Stimulated activated CD8-positive, alpha-beta memory T cell treated with anti-CD3 and anti-CD28 coated beads, Interleukin-7, amount 100 ng/mL, for 48 hours (primary cell): ENCODE measurements at places on chromosomes 5 and 9.

DNA sequence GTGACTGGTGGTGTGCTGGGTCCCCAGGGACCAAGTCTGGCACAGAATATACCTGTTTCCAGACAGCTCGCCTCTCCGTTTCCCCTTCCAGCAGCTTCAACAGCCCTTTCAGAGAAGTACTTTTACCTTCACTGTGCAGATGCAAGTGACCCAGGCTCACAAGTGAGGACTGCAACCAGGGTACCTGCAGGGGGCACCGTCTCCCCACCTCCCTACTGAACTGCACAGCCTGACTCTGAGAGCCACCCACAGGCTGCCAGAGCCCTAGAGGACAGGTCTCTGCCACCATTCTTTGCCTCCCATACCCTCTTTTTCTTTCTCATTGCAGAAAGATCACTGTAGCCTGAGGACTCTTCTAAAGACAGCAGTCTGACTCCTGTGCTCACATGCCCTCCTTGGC, 15.4 kb downstream of the IL9 start:
- DNase-seq, result no peak

GRCh38 chr5:167804512-167805220, 486.8 kb upstream of the WWC1 start:
- DNase-seq, result no peak

GRCh38 chr5:169166078-169166477, 134.9 kb downstream of the SLIT3 start:
- no peak for DNase-seq

DNA sequence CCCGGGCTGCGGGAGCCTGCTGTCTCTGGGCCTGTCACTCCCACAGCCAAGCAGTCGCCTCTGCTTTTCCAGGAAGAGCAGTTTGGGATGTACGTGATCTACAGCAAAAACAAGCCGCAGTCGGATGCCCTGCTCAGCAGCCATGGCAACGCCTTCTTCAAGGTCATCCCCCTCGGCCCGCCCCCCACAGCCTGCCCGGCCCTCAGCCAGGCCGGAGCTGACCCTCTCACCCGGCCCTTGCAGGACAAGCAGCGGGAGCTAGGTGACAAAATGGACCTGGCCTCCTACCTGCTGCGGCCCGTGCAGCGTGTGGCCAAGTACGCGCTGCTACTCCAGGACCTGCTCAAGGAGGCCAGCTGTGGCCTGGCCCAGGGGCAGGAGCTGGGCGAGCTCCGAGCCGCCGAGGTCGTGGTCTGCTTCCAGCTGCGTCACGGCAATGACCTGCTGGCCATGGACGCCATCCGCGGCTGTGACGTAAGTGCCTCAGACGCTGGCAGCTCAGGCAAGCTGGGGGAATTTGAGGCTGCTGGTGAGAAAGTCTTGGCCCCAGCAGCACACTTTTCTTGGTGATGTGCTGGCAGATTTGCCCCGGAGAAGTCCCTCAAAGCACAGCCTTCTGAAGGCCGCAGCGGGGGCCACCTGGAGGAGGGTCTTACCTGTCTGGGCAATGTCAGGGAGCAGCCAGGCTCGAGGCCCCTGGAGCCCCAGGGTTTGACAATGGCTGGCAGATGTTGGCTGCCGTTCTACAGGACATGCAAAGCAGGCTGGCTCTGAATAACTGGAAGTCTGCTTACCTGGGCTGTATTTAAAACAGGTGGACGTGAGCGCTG, 20.1 kb upstream of the LRRC14B start:
- DNase-seq, result no peak

DNA sequence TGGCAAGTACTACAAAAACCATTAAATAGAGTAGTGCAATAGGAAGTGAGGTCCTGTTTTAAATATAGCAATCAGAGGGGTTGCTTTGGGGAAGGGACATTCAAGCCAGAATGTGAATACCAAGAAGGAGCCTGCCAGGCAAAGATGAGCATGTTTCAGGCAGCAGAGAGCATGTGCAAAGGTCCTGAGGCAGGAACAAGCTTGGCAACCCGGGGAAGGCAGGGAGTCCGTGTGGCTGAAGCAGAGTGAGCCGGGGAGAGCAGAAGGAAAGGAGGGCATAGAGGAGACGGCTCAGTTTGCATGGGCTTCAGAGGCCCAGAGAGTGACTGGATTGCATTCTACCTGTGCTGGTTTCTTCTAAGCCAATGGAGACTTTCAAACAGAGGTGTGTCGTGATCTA, 22.7 kb upstream of the CPLX2 start:
- no peak for DNase-seq

GRCh38 chr9:120910643-120911042, 16.0 kb downstream of the TRAF1 start:
- no peak for DNase-seq

DNA sequence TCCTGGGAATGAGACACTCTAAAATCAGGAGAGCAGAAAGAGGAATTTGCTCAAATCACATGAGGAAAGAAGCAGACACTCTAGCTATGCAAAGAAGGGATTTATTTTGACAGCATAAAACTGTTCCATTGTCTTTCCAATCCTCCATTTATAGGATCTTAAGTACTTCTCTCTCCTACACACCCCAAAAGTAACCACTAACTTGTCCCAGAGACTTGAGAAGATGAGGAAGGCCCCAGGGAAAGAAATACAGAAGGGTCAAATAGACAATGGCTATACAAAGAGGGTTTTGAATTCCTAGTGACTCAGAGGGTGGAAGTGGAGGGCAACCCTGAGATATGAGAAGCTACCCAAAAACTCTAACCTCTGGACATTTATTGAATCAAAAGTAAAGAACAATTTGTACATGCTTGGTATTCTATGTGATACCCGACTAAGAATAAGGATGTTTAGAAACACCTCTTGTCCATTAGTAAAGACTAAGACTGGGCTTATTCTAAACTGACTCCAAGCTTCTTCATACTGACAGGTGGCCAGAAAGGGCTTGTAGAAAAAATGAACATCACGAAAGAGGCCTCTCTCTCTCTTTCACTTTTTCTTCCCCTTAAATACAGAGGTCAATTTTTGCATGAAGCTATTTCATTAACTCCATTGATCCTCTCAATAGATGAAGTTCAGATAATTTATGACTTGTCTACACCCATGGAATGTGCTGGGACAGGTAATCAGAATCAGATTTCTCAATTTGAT, 20.6 kb downstream of the DMAC1 start:
- no peak for DNase-seq

GRCh38 chr9:15521254-15521653, 10.5 kb upstream of the PSIP1 start:
- no peak for DNase-seq

GRCh38 chr9:93090091-93090655, 5.8 kb upstream of the CARD19 start:
- no peak for DNase-seq

DNA sequence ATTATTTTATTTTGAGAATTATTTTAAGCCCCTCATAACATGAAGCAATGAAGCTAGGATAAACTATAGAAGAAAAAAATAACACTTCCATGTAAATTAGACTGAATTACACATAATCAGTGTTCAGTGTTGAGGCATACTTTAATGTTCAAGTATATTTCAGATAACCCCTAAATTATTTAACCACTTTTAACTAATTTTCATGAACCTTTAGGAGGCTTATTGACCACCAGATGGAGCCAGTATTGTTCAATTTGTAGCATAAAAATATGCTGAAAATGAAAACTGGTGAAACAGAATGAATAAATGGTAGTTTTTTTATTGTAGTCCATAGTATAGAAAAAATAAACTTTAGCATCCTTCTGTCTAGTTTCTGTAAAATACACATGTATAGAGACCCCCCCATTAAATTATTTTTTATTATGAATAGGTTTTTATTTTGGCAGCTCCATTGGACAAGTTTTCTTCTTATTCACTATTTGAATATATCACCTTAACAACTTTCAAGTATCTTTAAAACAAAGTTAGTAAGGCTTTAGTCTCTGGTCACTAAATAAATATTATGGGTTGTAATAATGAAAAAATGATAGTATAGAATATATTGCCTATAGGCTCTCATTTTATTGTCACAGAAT, 190.1 kb downstream of the CWC27 start:
- DNase-seq, result no peak

DNA sequence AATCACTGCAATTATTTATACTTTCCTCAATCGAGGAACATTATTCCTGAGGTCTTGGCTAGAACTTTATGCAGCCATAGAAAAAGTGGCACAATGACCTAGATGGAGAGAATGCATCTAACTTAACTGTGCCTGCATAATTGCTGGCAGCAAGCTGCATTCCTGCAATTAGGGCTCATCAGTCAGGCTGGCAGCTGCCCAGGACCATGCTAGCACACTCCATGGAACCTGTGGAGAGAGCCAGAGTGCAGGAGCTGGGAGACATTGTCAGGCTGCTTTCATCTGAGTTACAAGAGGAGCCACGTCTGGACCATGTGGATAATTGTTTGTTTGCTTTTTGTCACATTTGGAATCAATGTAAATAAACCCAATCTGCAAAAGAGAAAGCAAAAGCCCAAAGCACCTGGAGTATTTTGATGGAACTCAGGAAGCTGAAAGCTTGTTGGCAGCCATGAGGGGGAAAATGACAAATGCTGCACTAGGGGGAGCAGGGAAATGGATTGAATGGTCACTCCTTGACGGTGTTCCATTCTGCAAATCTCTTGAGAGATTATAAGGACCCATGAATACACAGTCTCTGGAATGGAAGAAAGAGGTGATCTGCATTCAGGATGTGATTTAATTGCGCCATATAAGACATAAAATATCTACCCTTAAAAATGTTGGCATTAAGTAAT, 839.9 kb downstream of the MAT2B start:
- no peak for DNase-seq

- DNase-seq, result no peak
Measured at GRCh38 chr5:89930591-89931392, 478.8 kb downstream of the CETN3 start.

- DNase-seq, result no peak
Measured at GRCh38 chr9:95515272-95516113, 1.3 kb downstream of the PTCH1 start.

GRCh38 chr5:42751044-42751443, 5.6 kb upstream of the CCDC152 start:
- no peak for DNase-seq

DNA sequence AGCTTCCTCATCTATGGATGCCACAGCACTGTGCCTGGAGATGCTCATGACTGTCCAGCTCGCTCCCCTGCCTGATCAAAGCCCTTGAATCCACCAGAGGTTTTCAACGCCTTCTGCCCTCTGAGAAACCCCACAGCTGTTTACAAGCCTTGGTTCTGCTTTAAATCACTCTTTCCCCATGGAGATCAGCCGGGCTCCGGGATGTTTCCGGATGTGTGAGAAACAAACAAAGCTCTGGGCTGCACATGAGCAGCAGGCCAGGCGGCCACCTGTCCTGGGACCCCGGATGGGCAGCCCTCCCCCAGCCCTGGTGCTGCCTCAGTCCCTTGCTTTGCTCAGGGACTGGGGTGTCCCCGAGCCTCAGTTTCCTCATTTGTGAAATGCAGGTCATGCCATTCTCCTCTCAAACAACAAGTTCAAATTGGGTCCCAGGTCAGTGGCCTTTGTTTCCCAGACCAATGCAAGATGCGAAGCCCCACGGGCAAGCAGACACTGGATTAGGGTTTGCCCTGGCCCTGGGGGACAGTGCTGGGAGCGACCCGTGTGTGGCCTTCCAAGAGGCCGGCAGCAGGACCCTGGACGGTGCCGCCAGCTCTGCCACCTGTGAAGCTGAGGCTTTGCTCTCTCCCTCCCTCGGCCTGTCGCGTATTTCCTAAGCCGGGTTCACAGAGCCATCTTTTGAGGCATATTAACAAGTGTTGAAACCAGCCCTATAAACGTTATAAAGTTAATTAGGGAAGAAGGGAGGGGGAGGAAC, 42.4 kb upstream of the PHYKPL start:
- DNase-seq, result no peak

DNA sequence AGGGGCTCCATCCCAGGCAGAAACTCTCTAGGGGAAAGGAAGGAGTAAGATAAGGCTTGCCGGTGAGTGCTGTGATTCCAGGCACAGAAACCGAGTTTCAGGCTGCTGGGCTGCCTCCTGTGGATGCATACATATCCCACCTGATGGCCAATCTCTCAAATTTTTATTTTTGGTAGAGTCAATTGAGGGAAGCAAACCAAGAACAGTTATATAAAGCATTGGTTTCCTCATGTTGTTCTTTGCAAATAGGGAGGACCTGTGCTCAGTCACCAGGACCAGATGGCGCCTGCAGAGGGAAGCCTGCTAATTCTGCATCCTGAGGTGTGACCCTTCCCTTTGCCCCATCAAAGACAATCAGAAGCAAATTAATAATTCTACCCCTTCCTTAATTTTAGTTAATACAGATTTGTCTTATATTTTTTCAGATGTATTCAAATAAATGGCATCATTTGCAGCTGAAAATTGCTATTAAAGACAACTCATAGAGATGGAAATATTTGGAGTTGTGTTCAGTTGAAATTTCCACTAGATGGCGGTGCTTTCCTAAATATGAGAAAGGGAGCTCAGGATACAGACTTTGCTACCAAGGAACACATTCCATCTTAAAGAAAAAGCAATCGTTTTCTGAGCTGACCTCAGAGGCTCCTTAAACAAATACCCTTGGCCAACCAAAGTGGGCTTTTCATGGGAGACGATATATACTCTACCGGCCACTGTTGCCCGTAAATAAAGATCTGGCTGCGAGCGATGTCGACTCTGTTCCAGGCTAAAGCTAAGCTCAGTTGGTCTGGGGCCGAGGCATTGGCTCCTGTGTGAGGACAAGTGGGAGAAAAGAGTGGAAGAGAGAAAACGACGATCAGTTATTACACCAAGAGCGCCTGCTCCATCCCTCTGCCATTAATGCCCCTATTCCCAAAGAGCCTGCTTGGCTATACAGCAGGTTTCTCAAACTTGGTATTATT, 225.7 kb upstream of the KLF9 start:
- no peak for DNase-seq

DNA sequence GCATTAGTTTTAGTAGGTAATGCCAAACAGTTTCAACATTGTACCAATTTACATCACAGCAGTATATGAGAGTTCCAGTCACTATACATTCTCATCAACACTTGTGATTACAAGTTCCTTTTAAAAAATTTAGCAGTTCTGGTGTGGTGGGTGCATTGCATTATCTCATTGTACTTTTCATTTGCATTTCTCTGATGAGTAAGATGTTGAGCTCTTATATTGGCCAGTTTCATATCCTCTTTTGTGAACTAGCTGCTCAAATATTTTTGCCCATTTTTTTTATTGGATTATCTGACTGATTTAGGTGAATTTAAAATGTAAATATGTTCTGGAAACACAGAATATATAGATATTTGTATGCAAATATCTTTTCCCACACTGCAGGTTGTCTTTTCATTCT, 160.9 kb upstream of the NR3C1 start:
- no peak for DNase-seq

- no peak for DNase-seq
Measured at GRCh38 chr9:69377981-69378380, 53.0 kb downstream of the ENTREP1 start.

- no peak for DNase-seq
Measured at GRCh38 chr5:69113851-69114250, 20.0 kb downstream of the SLC30A5 start.

GRCh38 chr5:7348168-7348854, 47.6 kb upstream of the ADCY2 start:
- DNase-seq, result no peak

- DNase-seq, result no peak
Measured at GRCh38 chr5:177595026-177595585, 3.1 kb downstream of the TMED9 start.

GRCh38 chr5:95380103-95380628, 11.0 kb upstream of the FAM81B start:
- DNase-seq, result no peak
